ENCODE measurements at places on chromosomes 7 and 10.

GRCh38 chr10:49388161-49388560 lies 7.7 kb downstream of the DRGX start:
- no peak for DNase-seq

DNA sequence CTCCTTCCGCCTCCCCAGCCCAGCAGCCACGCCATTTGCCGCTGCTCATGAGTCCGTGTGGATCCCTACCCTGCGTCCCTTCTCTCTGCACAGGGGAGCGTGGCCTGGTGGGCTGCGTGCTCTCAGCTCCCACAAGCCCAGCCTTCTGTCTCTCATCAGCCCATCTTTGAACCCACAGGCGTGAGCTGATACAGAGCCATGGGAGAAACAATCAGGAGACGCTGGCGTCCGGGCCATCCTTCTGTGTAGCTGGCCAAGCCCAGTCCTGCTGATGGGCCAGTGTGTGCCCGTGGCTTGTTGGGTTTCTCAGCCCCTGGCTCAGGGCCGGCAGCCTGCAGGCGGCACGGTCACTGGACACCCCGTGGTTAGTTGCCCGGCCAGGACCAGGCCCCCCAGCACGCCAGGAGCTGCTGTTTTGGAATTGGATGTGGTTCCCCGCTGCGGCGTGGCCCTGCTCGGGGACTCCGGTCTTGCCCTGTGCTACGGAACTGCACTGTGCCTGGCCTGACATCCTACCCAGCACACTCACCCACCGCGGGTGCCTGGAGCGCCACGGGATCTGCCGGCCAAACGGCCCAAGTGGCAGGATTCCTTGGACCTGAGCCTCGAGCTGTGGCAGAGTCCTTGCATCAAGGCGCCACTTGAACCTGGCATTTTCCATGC lies 88.9 kb downstream of the ELFN1 start:
- no peak for DNase-seq

GRCh38 chr10:97165499-97165898 lies 20.3 kb downstream of the SLIT1 start:
- DNase-seq = no peak

GRCh38 chr10:11073410-11073809 lies 55.7 kb downstream of the CELF2 start:
- DNase-seq = no peak

- no peak for DNase-seq
Measured at GRCh38 chr10:19299645-19300044, 251.0 kb downstream of the MALRD1 start.

DNA sequence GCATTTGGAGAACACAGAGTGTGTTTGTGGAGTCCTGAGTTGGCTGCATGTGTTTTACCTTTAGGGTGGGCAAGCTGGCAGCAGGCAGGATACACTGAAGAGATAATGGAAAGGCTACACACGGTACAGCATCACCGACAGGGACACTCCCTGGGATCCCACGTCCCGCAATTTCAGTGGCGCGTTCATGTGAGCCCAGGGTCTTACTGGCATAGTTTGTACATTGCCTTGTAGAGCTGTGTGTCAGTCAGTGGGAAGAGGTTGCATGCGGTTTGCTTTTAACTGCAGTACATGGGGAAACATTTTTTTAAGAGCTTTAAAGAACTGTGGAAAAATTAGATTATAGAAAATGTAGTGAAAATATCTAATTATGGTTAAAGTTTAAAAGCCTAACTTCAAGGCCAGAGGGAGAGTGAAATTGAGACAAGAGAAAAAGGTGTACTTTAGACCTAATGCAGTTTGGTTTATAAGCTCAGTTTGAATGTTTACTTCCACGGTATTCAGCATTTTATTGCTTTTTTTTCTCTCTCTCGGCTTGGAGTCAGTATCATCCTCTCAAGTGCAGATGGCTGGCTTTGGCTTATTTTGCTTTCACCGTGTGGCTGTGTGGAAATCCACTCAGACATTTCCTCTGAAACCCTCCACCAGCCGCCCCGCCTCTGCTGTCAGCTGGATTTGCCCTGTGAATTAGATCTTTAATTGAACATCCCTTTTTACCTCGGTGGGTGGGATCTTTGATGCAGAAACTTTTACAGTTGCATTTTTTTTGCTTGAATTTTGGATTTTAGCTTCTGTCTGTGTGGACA lies 364.2 kb upstream of the COBL start:
- DNase-seq = no peak

- no peak for DNase-seq
Measured at GRCh38 chr7:108000875-108001763, 1.8 kb downstream of the LAMB1 start.

- DNase-seq = no peak
Measured at GRCh38 chr7:116180302-116180701, 30.0 kb upstream of the TES start.

DNA sequence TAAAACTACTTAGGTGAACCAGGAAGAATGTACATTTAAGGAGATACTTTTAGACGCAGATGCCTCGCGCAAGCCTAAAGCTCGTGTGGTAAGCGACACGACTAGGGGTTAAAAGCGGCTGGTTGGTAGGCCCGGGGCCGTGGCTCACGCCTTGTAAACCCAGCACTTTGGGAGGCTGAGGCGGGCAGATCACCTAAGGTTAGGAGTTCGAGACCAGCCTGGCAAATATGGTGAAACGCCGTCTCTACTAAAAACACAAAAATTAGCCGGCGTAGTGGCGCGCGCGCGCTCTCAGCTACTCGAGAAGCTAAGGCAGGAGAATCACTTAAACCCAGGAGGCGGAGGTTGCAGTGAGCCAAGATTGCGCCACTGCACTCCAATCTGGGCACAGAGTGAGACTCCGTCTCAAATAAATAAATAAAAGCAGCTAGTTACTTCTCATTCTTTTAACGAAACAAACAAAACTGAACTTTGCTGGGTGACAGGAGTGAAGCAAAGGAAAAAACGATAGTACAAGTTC lies 879 bp downstream of the NUDT5 start:
- DNase-seq = peak; percentile 14

DNA sequence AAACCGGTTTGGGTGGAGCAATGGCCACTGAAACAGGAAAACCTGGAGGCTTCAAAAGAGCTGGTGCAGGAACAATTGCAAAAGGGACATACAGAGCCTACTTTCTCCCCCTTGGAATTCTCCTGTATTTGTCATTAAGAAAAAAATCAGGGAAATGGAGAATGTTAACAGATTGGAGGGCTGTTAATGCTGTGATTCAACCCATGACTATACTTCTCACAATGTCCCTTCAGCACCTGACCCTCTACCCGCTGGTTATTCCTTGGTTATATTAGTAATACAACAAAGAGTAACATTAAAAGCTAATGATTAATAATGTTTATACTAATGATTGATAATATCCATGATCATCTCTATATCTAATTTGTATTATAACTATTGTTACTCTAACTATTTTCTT lies 34.4 kb upstream of the AKR1C2 start:
- no peak for DNase-seq

- no peak for DNase-seq
Measured at GRCh38 chr7:98200364-98200763, 10.9 kb upstream of the BHLHA15 start.

- DNase-seq = no peak
Measured at GRCh38 chr7:117088623-117089194, 135.4 kb downstream of the ST7 start.

DNA sequence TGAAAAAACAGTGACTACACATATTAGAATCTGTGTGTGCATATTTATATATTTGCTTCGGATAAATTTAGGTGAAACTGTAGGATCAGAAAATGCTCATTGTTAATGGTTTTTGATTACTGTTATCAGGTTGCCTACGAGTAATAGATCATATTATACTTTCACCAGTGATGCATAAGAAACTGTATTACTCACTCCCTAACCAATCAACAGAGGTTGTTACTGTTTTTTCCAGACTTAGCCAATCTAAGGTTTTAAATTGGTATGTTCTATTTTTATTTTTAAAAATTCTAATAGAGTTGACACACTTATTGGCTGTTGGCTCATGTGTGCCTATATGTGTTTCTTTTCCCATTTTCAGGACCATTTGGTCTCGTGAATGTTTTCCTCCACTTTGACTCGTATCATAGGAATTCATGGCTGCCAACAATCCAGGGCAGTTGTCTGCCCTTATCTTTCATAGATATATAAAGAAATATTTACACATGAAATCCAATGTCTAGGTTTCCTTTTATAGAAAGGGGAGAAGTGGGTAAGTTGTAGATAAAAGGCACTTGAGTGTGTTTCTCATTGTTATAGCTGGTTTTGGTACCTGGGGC lies 59.2 kb downstream of the ANLN start:
- DNase-seq = no peak
